ENCODE measurements at places on chromosomes 16 and 17.

GRCh38 chr17:3167574-3167973, 29.7 kb upstream of the OR1A2 start:
- no peak for DNase-seq

GRCh38 chr16:49510654-49511305, 137.2 kb downstream of the C16orf78 start:
- no peak for DNase-seq

- DNase-seq = no peak
Observed at GRCh38 chr16:29926711-29927052, 656 bp upstream of the KCTD13 start.

DNA sequence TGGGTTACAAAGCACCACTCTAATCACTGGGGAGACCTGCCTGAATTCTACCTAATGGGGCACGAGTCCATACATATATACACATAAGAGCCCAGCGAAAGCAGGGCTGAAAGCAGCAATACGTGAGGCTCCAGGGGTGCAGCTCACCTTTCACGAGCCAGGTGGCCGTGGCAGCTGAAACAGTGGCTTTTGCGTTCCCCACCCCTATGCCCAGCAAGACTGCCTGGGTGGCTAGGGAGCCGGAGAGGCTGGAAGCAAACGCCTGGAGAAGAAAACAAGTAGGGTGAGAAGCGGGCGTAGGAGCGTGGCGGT, 618 bp downstream of the RUSF1 start:
- no peak for DNase-seq

DNA sequence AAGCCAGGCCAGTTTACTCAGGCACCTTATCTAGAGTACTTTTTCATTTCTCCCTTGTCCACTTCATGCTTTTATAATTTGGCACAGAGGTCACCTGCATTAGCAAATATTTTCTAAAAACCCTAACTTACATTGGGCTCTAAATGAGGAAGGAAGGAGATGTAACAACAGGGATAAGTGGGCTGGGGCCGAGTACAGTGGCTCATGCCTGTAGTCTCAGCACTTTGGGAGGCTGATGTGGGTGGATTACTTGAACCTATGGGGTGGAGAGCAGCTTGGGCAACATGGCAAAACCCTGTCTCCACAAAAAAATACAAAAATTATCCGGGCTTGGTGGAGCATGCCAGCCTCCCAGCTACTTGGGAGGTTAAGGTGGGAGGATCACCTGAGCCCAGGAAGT, 55.9 kb downstream of the TMEM100 start:
- no peak for DNase-seq

GRCh38 chr16:360698-361336, 8.3 kb upstream of the AXIN1 start:
- no peak for DNase-seq

DNA sequence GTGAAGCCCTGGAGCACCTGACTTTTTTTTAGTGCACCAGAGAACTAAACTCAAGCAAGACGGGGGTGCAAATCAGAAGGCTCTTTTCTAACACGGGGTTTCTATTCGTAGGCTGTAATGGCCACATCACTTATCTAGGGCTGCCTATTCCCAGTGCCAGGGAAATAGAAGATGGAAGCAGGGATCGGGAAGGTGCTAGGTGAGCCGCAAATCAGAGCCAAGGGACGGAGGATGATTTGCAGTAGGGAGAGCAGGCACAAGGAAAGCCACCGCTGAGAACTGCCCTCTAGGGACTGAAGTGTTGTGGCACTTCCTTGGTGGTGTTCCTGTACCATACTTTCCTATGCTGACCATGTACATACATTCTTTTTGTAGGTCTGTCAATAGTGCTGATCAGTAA, 7.8 kb upstream of the SLC46A1 start:
- DNase-seq = no peak

GRCh38 chr17:4789701-4789950, 862 bp downstream of the GLTPD2 start:
- no peak for DNase-seq

- no peak for DNase-seq
Observed at GRCh38 chr16:85836706-85837582, 37.4 kb downstream of the COX4I1 start.

- DNase-seq = no peak
Observed at GRCh38 chr17:36136439-36136838, 32.8 kb downstream of the CCL4 start.

GRCh38 chr17:38357486-38358123, 6.0 kb downstream of the SOCS7 start:
- no peak for DNase-seq

- DNase-seq = peak; percentile 22
Observed at GRCh38 chr16:84730406-84731106, 30.8 kb downstream of the USP10 start.

GRCh38 chr17:7803981-7804380, 30.0 kb upstream of the KDM6B start:
- no peak for DNase-seq

DNA sequence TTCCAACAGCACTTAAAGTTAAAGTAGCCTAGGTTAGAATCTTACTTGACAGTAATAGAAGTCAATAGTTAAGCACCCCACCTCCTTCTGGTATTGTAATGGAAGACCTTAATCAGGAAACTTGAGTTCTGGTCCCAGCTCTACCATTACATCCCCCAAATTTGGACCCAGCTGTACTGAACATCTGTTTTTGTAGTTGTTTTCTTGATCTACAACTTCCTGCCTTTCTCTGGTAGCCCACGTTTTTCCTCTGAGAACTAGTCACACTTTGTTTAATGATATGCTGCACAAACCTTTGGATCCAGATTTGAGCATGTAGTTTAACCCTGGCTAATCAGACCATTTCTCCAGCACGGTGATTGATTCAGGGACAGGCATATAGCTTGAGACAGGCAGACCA, 505.0 kb downstream of the HS3ST4 start:
- DNase-seq = no peak

- no peak for DNase-seq
Observed at GRCh38 chr17:77872714-77873499, 85.6 kb upstream of the TNRC6C start.

DNA sequence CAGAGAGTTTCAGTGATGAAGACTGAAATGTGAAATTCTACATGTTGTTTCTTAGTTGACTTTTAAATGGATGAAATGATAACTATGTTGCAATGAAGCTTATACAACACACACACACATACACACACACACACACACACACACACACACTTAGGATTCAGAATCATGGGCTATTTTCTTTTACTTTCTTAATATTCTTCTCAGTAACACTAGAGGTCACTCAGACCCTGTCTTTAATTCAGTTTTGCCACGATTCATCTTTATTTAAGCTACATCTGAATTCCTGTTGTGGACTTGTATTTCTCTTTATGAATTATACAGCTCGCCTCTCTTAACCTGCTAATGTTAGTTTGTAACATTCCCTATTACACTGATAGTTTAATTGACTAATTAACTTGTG, 109.6 kb upstream of the GOT2 start:
- no peak for DNase-seq

- DNase-seq = no peak
Observed at GRCh38 chr16:82070656-82071369, 35.8 kb downstream of the HSD17B2 start.

DNA sequence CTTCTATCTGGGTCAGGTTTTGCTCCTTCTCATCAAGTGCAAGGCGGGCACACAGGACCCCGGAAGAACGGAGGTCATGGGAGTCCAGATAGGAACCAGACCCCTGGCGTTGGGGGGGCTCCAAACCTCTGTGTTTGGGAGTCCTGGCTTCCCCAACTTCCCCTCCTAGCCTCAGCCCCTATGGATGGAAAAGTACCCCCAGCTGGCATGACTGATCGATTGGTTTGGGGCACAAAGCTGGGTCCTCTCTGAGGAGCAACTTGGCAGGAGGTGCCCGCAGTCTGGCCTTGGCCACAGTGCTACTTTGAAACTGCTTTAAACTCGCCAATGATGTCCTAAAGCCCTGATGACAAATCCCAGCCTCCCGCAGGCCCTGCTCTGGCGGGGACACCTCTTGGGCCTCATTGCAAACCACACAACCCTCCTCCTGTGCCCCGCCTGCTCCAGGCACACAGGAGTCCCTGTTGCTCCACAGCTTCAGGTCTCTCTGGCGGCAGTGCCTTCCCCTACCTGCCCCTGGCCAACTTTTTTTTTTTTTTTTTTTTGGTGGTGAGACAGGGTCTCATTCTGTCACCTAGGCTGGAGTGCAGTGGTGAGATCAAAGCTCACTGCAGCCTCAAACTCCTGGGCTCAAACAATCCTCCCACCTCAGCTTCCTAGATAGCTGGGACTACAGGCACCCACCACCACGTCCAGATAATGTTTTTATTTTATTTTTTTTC, 38.0 kb upstream of the SNN start:
- no peak for DNase-seq

DNA sequence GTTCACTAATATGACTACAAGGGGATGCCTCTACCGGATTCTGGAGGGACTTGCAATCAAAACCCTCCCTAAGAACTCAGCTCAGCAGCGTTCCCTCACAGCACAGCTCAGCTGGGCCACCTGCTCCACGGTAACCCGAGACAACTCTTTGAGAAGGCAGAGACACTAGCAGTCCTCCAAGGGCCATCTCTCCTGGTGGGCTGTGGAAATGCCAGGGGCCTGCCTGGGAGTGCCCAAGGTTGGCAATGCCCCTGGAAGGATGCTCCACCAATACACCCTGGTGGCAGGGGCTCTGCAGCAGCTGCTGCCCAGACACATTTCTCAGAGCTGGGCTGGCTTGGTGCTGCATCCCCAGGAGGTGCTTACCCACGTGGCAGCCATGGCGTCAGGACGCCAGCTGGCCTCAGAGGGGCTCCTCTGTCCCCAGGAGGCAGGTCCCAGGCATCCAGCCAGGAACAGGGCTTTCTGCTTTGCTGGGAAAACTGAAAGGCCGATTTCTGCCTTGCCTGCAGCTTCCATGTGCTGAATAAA, 16.5 kb downstream of the CDIP1 start:
- DNase-seq = no peak

- DNase-seq = no peak
Observed at GRCh38 chr17:41731836-41732235, 2.6 kb downstream of the HAP1 start.

DNA sequence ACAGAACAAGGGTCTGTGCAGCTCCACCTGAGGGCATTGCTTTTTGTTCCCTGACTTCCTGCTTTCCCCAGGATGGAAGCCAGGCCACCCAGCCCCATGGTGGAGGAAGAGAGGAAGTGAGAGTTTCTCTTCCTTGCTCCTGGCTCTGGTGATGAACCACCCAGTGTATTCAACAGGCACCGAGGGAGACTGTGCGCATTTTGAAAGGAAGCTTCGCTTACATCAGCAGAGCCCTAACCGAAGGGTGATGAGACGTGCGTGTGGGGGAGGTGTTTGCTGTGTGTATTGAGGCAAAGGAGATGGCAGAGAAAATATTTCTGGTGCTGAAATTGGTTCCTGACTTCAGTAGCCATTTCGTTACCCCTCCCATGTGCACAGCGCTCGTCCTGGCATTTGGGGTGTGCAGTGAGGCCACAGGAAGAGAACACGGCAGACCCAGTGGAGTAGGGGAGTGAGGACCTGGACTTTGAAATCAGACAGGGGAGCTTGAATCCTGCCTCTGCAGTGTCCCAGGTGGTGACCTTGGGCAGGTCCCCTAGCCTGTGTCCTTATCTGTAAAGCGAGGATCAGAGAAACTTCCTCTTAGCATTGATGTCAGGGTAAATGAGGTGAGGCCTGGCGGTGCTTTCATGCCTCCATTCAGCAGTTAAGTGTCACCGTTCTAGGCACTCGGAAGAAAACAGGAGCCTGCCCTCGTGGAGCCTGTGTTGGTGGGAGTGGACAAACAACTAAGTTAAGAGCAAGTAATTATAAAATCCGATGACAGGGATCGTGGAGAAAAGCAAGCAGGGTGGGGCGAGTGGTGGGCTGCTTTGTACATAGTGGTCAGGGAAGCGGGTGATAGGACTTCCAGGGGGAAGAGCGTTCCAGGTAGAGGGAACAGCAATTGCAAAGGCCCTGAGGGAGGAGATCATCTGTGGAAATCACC, 7.4 kb downstream of the CMIP start:
- DNase-seq = no peak

DNA sequence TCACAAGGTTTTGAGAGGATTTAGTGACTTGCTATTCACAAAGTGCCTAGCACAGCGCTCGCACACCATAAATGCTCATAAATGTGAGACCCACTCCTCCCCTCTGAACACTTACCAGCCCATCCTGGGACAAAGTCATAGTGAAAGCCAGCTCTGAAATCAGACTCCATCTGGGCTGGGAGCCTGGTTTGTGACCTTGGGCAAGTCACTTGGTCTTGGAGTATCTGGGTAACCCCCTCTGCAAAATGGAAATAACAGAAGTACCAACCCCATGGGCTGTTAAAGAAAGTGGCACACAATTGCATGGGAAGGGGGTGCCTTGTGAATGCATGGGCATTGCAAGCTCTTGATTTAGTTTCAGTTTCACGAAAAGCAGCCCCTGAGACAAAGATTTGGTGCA, 104.7 kb upstream of the CDH5 start:
- DNase-seq = no peak

GRCh38 chr17:79388556-79389295, 222.1 kb downstream of the RBFOX3 start:
- no peak for DNase-seq

GRCh38 chr16:58506241-58507194, 6.6 kb downstream of the NDRG4 start:
- DNase-seq = no peak

- DNase-seq = no peak
Observed at GRCh38 chr16:72876221-72876620, 171.7 kb downstream of the ZFHX3 start.

GRCh38 chr16:66081775-66082366, 284.6 kb upstream of the CDH5 start:
- DNase-seq = no peak

- no peak for DNase-seq
Observed at GRCh38 chr17:17774009-17774881, 62.5 kb downstream of the SREBF1 start.

GRCh38 chr16:58614212-58614611, 15.4 kb downstream of the CNOT1 start:
- DNase-seq = no peak

DNA sequence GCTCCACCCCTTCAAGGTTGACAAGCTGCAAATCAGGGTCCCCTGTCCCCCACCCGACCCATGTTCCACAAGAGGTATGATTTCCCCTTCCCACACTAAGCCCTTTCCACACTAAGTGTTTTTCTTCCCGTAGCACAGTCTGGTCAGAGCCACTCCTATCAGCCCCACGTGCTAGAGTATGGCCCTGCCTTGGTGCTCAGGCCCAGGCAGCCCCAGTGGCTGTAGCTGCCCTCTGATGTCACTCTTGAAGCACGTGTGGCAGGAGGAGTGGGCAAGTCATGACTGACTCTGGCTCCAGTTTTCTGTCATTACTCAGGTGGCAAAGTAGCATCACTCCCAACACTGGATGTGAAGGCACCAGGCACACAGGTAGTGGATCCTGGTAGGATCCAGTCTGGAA, 35.4 kb upstream of the ERN1 start:
- no peak for DNase-seq

GRCh38 chr17:69672924-69673323, 258.4 kb downstream of the MAP2K6 start:
- DNase-seq = no peak

- DNase-seq = no peak
Observed at GRCh38 chr17:79298799-79299198, 224.2 kb downstream of the ENGASE start.

Data from activated CD4-positive, alpha-beta T cell treated with anti-CD3 and anti-CD28 coated beads, Interleukin-2, amount 50 U/mL, for 4 hours (primary cell).